ENCODE measurements at places on chromosomes 3 and 15.
A peak's percentile ranks its signal among the peaks of the same experiment; 100 is the strongest.

DNA sequence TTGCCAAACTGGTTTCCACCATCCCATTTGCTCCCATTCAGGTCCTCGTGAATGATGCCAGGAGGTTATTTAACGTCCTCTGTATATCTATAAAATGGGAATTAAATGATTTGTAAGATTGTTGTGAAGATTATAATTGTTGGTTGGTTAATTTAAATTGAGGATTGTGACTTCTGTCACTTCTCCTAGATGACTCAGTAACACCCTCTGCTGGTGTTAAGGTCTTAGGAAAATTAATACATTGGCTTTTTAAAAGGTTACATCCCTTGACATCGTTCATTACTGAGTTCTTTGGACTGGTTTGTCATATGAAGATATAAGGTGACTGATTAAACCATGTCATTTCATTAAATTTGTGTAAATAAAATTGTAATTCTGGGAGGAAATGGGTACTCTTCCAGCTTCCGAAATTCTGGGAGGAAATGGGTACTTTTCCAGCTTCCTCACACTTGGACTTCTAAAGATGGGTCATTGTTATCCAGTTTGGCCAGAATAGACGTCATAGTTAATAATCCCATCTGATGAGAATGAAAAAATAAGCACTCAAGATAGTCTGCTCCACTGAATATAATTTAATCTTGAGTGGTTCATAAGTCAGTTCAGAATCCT is 33.3 kb upstream of the PAQR5 start:
- DNase-seq, result peak; percentile 2

GRCh38 chr3:196518966-196519717 is 4.0 kb upstream of the SMCO1 start:
- no peak for DNase-seq

DNA sequence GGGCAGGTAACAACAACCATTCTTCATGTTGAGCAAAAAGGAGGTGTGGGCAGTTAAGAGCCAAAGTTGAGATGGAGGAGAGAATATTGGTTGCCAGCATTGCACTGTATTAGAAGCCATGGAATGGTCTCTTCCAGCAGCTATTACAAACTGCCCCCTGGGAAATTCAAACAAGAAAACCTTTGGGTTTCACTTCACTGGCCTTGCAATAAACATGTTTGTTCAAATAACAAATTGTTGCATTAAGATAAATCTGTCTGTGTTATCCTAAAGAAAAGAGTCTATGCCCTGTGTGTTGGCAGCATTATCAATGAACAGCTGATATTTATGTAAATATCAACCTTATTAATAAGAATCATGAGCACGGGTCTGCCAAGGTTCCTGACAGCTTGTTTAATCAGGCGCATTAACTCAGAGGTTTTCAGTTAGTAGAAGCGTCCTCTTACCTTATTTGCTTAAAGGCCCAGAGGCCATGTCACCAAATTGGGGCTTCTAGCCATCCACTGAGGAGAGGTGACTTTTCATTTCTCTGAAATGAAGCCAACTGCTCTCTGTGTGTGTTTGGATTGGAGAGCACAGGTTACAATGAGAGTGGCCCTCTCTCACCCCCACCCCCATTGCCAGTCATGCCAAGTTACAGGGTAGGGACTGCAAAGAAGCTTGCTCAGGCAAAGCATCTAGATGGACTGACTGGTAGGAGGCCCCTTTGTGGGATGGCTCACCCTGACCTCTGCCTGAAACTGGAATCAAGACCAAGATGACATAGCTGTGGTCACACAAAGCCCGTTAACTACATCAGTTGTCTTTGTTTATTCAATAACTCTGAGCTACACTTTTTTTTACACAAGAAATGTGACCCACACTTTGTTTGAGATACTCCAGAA is 10.5 kb downstream of the FILIP1L start:
- DNase-seq, result peak; percentile 93

DNA sequence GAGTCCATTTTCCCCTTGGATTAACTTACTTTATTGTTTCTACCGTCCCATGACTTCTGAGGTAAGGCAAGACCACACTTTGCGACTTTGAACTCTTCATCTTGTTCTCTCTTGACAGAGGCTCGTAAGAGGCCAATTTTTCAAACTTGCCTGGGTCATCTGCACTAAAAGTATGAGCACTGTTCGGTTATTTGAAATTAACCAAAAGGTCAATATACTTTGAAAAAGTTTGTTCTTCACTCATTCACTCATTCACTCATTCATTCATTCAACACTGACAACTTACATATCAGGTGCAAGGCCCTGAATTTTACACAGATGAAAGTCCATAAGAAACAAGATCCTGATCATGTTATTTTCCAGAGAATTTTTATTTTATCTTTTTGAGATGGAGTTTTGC is 57.9 kb downstream of the ATP1B3 start:
- no peak for DNase-seq

GRCh38 chr3:175246766-175247165 is 387.6 kb downstream of the NAALADL2 start:
- DNase-seq, result no peak

Measured in NCI-H1092 treated with DMSO at 0.1 percent for 48 hours (cell line).